ENCODE measurements at places on chromosomes 6 and 20. TPM values are rescaled to one million over a fixed set of nuclear protein-coding genes. Genes with fewer than 3 reads are reported as not detected.

DNA sequence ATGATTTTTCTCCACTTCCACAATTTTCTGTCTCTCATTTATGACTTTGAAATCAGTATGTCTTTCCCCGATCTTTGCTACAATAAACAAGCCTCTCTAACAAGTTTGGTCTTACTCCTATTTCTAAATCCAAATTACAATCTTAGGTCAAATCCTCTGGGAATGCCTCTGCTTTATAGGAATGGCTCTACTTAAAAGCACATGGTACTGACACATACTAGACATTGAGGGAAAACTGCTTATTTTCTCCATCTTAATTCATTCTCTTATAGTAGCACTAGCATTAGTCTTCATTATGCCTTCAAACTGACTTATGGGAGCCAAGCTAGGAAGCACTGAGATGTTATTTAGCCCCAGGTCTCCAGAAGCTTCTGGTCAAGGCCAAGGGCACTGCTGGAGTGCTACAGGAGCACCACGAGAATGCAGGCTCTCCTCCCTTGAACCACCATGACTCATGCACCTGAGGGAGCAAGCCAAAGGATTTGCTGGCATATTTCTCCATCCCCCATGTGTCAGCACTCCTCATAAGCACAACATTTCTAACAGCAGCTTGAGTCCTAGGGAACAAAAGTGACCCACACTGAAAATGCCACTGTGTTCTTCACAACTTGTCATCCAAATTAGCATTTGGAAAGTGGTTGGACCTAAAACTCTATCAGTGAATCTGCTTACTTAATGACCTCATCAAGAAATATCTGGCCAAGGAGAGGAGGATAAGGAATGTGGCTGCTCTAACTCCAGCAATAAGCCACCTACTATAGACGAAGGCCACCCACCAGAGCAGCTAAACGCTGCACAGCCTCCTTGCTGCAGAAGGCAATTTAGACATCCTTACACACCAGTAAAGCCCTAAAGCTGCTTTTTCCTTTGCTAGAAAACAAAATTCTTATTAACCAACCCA is 156.8 kb upstream of the KCNQ5 start:
- H3K36me3 ChIP-seq, result no peaks in the 10 kb centered on the region
- DNase-seq, result peak; percentile 51
- no peaks in the 10 kb centered on the region for H3K27me3 ChIP-seq
- H3K4me3 ChIP-seq, result no peak overlapping the region
- no peak overlapping the region for H3K27ac ChIP-seq

DNA sequence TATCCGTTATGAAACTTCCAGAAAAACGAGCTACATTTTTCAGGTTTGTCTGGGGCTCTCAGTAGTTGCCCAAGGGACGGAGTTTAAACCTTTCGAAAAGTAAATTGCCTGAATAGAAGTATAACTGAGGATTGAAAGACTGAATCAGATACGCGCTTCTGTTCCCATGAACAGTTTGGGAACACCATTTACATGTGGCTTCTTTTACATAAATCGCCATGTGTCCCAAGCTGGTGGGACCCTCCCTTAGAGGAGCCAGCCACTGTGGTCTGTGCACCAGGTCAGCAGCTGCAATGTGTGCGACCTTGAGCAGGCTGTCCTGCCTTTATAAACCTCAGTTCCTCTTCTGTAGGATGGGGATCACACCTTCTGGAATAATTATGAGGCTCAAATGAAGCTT is 11.0 kb downstream of the ENTPD6 start:
- DNase-seq, result no peak
- H3K36me3 ChIP-seq, result peaks cover 2% of the 10 kb centered on the region
- no peaks in the 10 kb centered on the region for H3K4me1 ChIP-seq
- no peak overlapping the region for H3K4me3 ChIP-seq

The GSTA1 gene
- under 0.01 TPM for total RNA-seq

GRCh38 chr6:32153564-32154513 is at the start of gene PPT2:
TSS of gene PPT2 (plus strand) at chr6:32154141. CDS start at chr6:32154595, 454 bp downstream.
- H3K4me1 ChIP-seq, result peaks cover 18% of the 10 kb centered on the region
- H3K36me3 ChIP-seq, result peaks cover 5% of the 10 kb centered on the region
- H3K27me3 ChIP-seq, result no peaks in the 10 kb centered on the region
- peak; percentile 92 for DNase-seq

- H3K36me3 ChIP-seq, result no peaks in the 10 kb centered on the region
- no peak for DNase-seq
- no peak overlapping the region for H3K27ac ChIP-seq
- no peaks in the 10 kb centered on the region for H3K27me3 ChIP-seq
Observed at GRCh38 chr20:14801591-14802325, 464.3 kb upstream of the FLRT3 start.

The OOEP gene
- not detected for total RNA-seq

The BIRC7 gene
- total RNA-seq, result not detected

The MOG gene
- total RNA-seq, result not detected

The FOXQ1 gene
- 2.0 TPM for total RNA-seq

The LHFPL5 gene
- total RNA-seq, result not detected

GRCh38 chr6:111478064-111478476 is 4.9 kb downstream of the REV3L start:
- peaks cover 14% of the 10 kb centered on the region for H3K4me1 ChIP-seq
- peak overlapping the region; percentile 6 for H3K4me3 ChIP-seq
- H3K27me3 ChIP-seq, result no peaks in the 10 kb centered on the region
- DNase-seq, result peak; percentile 33

GRCh38 chr6:63644668-63645326 is 9.2 kb downstream of the PHF3 start:
- H3K4me1 ChIP-seq, result peaks cover 6% of the 10 kb centered on the region
- peak; percentile 81 for DNase-seq
- H3K36me3 ChIP-seq, result no peaks in the 10 kb centered on the region
- no peak overlapping the region for H3K27ac ChIP-seq

- no peak overlapping the region for H3K4me3 ChIP-seq
- H3K27ac ChIP-seq, result no peak overlapping the region
- peak; percentile 46 for DNase-seq
- no peaks in the 10 kb centered on the region for H3K36me3 ChIP-seq
Observed at GRCh38 chr6:30836957-30837356, 47.4 kb upstream of the DDR1 start.

The SMLR1 gene
- not detected for total RNA-seq

The NKX2-4 gene
- not detected for total RNA-seq

DNA sequence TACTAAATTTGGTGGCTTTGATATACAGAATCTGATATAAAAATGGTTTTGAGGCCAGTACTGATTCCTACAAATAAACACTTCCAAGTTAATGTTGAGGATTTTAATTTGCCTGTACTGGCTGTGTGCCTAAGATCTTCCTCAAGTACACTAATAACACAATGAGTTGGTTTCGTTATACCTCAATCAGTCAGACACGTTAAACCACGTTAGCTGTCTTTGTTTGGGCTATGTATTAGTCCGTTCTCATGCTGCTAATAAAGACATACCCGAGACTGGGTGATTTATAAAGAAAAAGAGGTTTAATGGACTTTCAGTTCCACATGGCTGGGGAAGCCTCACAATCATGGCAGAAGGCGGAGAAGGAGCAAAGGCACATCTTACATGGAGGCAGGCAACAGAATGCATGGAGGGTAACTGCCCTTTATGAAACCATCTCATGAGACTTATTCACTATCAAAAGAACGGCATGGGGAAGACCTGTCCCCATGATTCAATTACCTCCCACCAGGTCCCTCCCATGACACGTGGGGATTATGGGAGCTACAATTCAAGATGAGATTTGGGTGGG is 46.2 kb downstream of the NT5E start:
- H3K36me3 ChIP-seq, result peaks cover 13% of the 10 kb centered on the region
- H3K27ac ChIP-seq, result no peak overlapping the region
- H3K4me3 ChIP-seq, result no peak overlapping the region
- no peaks in the 10 kb centered on the region for H3K27me3 ChIP-seq

GRCh38 chr6:101232961-101233360 is 160.5 kb upstream of the GRIK2 start:
- H3K27ac ChIP-seq, result no peak overlapping the region
- H3K4me1 ChIP-seq, result no peaks in the 10 kb centered on the region
- H3K36me3 ChIP-seq, result no peaks in the 10 kb centered on the region
- no peak for DNase-seq
- no peak overlapping the region for H3K4me3 ChIP-seq

The GRIK2 gene
- under 0.01 TPM for total RNA-seq

The RIMS1 gene
- total RNA-seq, result 3.9 TPM

GRCh38 chr20:49701241-49701790 is 12.4 kb downstream of the B4GALT5 start:
- DNase-seq, result peak; percentile 36
- H3K27ac ChIP-seq, result no peak overlapping the region
- H3K4me1 ChIP-seq, result peaks cover 5% of the 10 kb centered on the region
- H3K36me3 ChIP-seq, result no peaks in the 10 kb centered on the region

The MYCT1 gene
- under 0.01 TPM for total RNA-seq

DNA sequence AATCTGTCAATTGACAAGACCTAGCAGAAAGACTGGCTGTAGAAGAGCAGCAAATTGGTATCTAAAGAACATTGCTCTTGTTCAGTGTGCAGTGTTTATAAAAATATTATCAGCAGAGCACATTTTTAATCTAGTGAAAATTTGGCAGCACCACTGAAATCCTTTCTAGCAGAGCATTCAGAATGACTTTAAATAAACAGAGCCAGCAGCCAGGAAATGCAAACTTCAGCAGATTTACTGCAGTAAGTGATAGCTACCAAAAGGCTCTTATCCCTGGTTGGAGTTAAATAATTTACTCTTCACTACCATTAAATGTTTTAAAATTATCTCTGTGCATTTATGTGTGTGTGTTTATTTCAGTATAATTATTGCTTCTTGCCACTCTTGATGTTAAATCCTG is 590.9 kb upstream of the CITED2 start:
- H3K36me3 ChIP-seq, result no peaks in the 10 kb centered on the region
- DNase-seq, result peak; percentile 81
- H3K4me1 ChIP-seq, result peaks cover 15% of the 10 kb centered on the region
- no peak overlapping the region for H3K27ac ChIP-seq
- no peaks in the 10 kb centered on the region for H3K27me3 ChIP-seq

- no peaks in the 10 kb centered on the region for H3K4me1 ChIP-seq
- H3K27me3 ChIP-seq, result peaks cover 38% of the 10 kb centered on the region
- no peak for DNase-seq
- H3K27ac ChIP-seq, result no peak overlapping the region
Observed at GRCh38 chr6:389143-389542, 2.4 kb upstream of the IRF4 start.

DNA sequence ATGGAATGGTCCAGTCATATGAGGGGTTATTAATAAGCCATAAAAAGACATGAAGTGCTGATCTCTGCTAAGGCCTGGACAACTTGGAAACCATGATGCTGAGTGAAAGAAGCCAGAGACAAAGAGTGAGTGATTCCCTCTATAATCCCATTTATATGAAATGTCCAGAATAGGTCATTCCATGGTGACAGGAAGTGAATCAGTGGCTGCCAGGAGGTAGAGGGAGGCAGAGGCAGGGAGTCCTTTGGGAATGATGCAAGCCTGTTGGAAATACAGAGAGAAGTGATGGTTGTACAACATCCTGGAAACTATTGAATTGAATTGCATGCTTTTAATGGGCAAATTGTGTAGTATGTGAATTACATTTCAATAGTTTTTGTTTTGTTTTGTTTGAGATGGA is 26.4 kb downstream of the ANKRD60 start:
- no peak for DNase-seq
- no peaks in the 10 kb centered on the region for H3K36me3 ChIP-seq
- no peak overlapping the region for H3K4me3 ChIP-seq
- no peaks in the 10 kb centered on the region for H3K27me3 ChIP-seq

GRCh38 chr6:100506651-100507050 is 41.9 kb upstream of the SIM1 start:
- no peak overlapping the region for H3K27ac ChIP-seq
- no peaks in the 10 kb centered on the region for H3K4me1 ChIP-seq
- no peak overlapping the region for H3K4me3 ChIP-seq
- H3K36me3 ChIP-seq, result no peaks in the 10 kb centered on the region
- H3K27me3 ChIP-seq, result no peaks in the 10 kb centered on the region

DNA sequence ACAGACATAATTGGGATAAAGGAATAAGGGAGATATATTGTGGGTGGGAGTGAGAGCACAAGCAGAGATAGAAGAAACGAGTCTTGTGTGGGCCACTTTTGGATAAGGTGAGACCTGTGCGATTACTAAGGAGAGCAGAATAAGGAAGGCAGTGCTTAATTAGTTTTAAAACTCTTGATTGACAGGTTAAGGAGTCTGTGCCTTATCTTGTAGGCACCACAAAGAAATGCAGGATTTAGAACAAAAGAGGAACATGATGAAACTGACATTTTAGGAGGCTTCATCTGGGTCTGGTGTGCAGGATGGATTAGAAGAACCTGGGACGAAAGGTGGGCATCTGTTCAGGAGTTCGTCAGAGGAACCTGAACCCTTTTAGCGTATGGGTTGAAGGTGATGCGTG is 70.2 kb upstream of the KIF25 start:
- H3K27me3 ChIP-seq, result no peaks in the 10 kb centered on the region
- DNase-seq, result no peak
- no peak overlapping the region for H3K4me3 ChIP-seq
- H3K27ac ChIP-seq, result no peak overlapping the region
- H3K4me1 ChIP-seq, result no peaks in the 10 kb centered on the region

The BTN2A1 gene
- total RNA-seq, result 14.9 TPM

- peak; percentile 77 for DNase-seq
- no peak overlapping the region for H3K27ac ChIP-seq
- peak overlapping the region; percentile 57 for H3K4me3 ChIP-seq
- H3K27me3 ChIP-seq, result no peaks in the 10 kb centered on the region
Observed at GRCh38 chr6:27605401-27606342, 132.8 kb upstream of the ZNF184 start.

DNA sequence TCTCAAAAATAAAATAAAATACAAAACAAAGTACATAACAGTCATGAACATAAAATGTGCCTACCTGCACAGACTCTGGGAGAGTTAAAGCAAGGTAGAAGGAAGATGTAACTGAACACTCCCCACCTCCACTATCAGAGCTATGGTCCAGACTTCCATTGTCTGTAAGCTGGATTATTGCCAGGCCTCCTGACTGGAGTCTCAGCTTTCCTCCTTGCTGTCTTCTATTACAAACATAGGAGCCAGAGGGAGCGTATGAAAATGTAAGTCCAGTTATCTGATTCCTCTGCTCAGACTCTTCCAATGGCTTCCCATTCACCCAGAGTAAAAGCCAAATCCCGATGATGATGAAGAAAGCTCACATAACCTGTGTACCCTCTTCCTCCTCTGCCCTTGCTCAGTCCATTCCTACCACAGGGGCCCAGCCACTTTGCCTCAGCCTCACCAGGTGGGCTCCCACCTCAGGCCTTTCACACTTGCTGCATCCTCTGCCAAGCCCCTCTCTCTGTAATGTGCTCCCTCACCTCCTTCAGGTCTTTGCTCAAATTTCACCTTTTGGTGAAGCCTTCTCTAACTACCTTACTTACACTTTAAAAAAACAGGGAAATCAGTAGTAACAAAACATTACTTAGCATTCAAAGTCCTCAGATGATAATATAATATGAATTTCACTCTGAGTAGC is 194.1 kb downstream of the RIMS1 start:
- no peak for DNase-seq
- H3K27ac ChIP-seq, result no peak overlapping the region
- no peak overlapping the region for H3K4me3 ChIP-seq
- H3K4me1 ChIP-seq, result no peaks in the 10 kb centered on the region

Data from fibroblast of lung (primary cell).